ENCODE measurements at places on chromosomes 16 and 17.

GRCh38 chr16:89408315-89408714, 82.0 kb downstream of the ANKRD11 start:
- no peak for DNase-seq

DNA sequence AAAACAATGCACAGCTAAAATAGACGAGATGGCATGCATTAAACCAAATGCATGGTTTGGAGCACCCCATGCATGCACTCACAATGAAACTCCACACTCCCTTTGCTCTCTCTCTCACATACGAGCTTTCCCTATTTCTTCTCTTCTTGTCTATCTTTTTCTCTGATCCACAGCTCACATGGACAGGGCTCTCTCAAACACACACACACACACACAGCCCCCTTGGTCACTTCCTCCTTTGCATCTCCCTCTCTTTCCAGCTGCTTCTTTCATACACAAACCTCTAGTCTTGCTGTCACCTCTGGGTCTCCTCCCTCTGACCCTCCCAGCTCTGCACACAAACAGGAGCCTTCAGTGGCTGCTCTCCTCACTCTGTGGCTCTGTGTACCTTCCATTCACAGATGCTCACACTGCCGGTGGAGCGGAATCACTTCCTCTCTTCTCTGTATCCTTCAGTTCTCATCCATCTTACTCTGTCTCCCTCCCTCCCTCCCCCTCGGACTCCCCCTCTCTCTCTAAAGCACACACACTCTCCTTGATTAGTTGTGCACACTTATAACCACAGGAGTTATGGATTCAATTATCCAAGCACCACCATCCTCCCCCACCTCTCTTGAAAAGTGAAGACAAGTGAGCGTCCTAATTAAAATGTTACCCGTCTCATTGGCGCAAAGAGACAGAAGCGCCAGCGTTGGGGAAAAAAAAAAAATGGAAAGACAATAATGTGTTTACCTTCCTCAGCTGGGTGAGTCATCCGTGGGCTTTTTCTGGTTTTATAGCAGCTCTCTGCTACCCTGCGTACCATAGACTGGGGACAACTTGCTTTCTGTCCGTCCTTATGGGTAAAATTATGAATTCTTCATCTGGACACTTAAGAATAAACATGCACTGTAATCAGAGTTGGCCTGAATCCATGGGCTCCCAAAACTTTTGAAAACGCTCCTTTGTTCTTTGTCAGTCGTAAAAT, 90.8 kb downstream of the SHISA6 start:
- DNase-seq: no peak

DNA sequence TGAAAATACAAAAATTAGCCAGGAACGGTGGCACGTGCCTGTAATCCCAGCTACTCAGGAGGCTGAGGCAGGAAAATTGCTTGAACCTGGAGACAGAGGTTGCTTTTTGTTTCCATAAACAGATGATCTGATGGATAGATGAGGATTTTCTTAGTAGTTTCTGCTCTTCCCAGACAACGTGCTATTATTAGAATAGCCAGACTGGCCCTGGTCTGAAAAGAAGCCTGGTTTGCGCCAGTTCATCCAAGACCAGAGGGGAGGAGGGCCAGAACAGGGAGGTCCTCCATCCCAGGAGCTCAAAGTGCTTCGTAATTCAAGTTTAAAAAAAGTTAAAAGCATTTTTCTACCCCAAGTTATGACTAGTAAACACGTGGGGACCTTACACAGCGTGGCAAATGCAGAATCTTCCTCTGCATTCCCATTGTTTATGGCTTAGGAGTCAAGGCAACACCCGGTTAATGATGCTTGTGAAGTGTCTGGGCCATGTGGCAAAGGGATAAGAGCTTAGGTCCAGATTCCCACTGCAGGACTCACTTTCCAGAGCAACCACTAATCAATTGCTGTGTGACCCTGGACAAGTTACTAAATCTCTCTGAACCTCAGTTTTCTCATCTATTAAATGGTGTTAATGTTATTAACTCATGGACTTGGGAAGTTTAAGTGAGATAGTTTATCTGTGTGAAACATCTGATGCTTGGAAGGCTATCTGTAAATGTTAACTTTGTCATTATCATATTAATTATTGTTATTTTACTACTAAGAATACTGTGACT, 205.4 kb downstream of the CCDC182 start:
- no peak for DNase-seq

- no peak for DNase-seq
These were observed 11.1 kb downstream of the BPTF start for GRCh38 chr17:67836205-67836987.

DNA sequence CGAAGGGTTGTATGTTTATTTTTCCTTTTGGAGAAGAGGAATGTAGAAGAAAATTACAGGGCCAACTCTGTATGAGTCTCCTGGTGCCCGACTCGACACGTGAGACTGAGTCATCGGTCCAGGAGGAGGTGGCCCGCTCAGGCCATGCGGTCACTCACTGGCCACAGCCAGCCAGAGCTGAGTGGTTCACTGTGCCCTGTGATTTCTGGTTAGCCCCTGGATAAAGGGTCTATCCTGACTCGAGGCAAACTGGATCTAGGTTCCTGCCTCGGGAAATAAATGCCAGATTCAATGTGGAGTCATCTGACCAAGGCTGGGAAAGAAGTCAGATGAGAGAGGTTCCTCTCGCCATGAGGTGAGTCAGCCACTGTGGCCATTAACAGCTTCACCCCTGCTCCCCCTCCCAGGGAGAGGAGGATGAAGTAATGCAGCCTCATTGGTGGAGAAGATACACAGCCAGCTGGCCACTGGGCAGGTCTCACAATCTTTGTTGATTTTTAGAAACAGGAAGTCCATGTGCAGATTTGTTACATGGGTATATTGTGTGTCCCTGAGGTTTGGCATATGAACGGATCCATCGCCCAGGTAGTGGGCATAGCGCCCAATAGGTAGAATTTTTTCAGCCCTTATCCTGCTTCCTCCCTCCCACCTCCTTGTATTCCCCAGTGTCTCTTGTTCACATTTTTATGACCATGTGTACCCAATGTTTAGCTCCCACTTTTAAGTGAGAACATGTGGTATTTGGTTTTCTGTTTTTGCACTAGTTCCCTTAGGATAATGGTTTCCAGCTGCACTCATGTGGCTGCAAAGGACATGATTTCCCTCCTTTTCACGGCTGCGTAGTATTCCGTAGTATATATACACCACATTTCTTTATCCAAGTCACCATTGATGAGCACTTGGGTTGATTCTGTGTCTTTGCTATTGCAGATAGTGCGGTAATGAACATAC, 21.7 kb upstream of the USP36 start:
- no peak for DNase-seq

Measured in right renal pelvis (tissue), 4 donors.